ENCODE measurements at places on chromosomes 2 and 18.

- DNase-seq: no peak
Observed at GRCh38 chr2:138572318-138572717, 70.7 kb downstream of the SPOPL start.

GRCh38 chr2:9984871-9985480 is 33.5 kb downstream of the GRHL1 start:
- no peak for DNase-seq

- no peak for DNase-seq
Observed at GRCh38 chr2:191560411-191560980, 117.4 kb upstream of the NABP1 start.

DNA sequence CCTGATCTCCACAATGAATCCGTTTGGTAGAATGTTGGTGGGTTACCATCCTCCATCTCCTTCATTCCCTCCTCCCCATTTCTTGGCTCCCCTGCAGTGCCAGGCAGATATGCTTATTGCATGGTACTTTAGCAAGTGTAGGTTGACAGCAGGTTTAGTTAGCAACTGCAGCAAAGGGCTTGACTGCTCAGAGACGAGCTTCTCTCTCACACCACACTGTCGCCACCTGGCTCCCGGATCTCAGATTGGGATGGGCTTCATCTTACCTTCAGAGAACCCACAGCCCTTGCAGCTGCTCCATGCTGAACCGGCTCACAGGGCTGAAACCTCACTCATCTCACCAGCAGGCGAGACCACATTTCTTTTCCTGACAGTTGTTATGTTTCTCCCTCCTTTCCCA is 88.8 kb downstream of the VWA3B start:
- no peak for DNase-seq

- DNase-seq: no peak
Observed at GRCh38 chr2:151669585-151670081, 64.6 kb downstream of the NEB start.

GRCh38 chr18:10661317-10661716 is 135.5 kb downstream of the NAPG start:
- DNase-seq: no peak

GRCh38 chr18:47032945-47033344 is 2.5 kb downstream of the ELOA2 start:
- no peak for DNase-seq

- DNase-seq: no peak
Observed at GRCh38 chr2:53130441-53130943, 637.1 kb upstream of the CHAC2 start.

DNA sequence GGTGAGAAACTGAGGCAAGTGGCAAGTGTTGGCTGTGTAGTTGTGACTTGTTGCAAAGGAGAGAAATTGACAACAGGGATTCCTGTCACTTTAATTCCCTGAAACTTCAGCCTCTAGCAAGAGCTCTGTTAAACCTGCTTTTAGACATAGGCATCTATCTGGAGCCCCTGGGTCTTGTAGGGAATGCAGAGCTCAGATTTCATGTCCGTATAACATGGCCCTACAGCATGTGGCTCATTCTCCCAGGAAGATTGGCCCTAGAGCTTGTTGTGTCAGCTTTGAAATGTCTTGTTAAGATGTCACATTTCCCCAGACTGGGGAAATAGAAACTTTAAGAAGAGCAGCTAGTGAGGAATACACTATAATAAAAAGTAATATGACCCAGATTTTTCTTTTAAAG is 115.8 kb downstream of the POLE4 start:
- DNase-seq: no peak

DNA sequence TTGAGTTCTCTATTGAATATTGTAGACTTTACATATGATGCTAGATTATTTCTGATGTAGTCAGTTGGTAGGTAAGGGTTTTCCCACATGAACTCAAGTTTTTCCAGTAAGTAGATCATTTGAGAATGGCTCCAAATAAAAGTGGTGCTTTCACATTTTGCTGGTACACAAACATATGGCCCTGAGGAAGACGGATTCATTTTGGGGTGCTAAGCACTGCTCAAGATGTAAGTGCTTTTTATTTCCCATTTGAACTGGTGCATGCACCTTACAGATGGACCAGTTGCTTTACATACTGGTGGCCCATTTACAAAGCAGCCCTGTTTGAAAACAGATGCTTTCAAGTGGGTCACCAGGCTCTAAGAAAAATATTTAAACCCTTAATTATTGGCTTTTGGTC is 266.7 kb downstream of the MEIS1 start:
- no peak for DNase-seq

GRCh38 chr2:220419647-220420046 is 792.2 kb downstream of the SLC4A3 start:
- DNase-seq: no peak

- DNase-seq: no peak
Observed at GRCh38 chr18:79574938-79575525, 104.6 kb upstream of the CTDP1 start.

DNA sequence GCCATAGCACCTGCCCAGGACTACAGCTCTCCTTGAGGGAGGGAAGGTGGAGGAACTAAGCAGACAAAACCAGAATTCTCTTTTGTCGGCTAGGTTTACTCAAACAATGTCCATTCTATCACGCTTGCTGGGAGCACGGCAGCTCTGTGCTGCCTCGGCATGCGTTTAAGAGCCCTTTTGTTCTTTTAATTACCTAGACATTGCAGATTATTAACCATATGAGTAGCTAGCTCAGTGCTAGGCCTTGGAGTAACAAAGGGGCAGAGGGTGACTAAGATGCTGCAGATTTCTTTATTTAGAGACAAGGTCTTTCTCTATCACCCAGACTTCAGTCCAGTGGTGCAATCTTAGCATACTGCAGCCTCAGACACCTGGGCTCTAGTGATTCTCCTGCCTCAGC is 11.1 kb downstream of the MSGN1 start:
- DNase-seq: no peak

- no peak for DNase-seq
Observed at GRCh38 chr2:31522786-31523185, 58.0 kb downstream of the SRD5A2 start.

- DNase-seq: no peak
Observed at GRCh38 chr2:50613161-50613560, 418.8 kb downstream of the NRXN1 start.

DNA sequence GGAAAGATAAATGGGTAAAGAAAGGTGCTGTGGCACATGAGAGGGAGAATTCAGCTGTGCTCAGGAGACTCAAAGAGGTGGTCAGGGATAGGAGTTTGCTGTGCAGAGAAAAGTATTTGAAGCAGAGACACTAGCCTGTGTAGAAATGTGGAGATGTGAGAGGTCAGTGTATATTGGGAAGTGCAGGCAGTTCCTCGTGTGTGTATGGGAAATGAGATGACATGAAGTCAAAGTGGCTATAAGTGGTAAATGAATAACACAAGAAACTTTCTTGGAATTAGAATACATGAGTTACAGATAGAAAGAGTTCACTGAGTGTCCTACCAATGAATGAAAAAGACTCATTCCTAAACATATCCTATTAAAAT is 11.6 kb downstream of the MAP3K20 start:
- DNase-seq: no peak

- no peak for DNase-seq
Observed at GRCh38 chr2:36403675-36404230, 48.2 kb downstream of the CRIM1 start.
